ENCODE measurements at places on chromosomes 7 and 10.

GRCh38 chr10:70622981-70623844 is 20.7 kb upstream of the PRF1 start:
- DNase-seq: no peak

GRCh38 chr7:108627476-108628051 is 57.9 kb downstream of the DNAJB9 start:
- no peak for DNase-seq

- DNase-seq: peak; percentile 14
Measured at GRCh38 chr10:42952349-42952748, 124.5 kb upstream of the RET start.

- no peak for DNase-seq
Measured at GRCh38 chr7:134478707-134479106, 19.8 kb upstream of the AKR1B1 start.

DNA sequence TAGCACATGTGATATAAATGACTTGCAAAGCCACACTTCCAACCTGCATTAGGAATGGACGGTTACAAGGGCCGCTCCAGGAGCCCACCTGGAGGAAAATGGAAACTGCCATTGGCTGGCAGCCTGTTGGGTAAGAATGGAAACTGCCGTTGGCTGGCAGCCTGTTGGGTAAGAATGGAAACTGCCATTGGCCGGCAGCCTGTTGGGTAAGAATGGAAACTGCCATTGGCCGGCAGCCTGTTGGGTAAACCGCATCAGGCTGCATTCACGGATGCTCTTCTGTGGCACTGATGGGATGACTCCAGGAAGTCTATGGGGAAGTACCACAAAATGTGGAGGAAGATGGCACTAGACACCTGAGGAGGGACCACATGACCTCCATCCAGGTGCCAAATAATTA is 143.1 kb downstream of the DPP6 start:
- DNase-seq: no peak

DNA sequence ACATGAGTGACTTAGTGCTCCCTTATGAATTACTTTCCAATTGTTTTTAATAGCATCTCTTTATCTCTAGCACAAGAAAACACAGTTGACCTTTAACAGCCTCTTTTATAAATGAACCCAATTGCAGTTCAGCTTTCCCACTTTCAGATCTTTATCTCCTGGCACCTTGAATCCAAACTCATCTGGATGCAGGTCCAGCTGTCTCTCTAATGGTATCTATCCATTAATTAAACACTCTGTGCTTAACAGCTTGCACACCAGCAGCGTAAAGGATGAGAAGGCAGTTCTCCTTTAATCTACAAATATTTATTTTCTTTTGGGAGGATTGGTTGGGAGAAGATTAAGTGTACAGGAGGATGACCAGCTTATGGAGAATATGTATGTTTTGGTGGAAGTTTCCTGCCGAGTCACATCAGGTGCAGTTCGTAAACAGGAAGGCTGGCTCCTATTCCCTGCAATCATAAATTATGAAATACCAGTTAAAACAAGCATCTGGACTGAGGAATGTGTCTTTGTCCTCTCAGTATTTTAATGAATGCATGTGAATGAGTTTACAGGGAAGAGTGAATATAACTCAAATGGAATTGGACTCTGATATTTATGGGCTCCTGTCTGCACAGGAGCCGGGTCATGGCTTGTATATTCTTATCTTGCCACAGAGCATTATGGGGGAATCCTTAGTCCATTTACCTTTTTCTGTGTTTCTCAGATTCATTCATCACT is 232.7 kb downstream of the PHF14 start:
- DNase-seq: no peak

DNA sequence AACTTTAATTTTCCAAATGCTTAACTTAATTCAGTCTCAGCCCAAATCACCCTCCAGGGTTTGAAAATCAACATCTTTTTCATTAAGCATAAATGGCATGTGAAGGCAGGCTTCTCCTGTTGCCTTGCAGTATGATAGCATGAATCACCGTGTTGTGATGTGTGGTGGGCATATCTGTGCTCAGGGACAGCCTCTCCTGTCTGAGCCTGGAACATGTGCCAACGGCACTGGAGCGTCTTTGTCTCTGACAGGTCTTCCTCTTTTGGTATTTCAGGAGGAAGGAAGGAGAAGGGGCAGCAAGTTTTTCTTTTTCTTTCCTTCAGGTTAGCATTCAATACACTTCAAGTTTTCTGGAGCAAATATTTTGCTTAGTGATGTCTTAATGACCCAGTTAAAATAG is 57.6 kb downstream of the LRGUK start:
- no peak for DNase-seq

DNA sequence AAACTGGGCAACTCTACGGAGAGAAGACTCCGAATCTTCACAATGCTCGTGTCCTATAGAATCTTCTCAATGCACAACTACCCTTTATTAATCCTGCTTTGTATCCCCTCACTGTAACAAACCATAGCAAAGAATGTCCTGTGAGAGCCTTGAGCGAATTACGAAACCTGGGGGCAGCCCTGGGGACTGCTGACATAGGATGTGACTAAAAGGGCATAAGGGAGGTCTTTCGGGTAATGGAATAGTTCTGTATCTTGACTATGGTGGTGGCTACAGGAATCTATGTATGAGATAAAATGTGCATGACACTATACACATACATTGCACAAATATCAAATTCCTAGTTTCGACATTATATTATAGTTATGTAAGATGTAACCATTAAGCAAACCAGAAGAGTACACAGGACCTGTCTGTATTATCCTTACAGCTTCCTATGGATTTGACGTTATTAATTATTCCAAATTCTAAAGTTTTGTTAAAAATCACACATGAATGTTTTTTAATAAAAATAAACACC is 162.5 kb upstream of the KCTD7 start:
- DNase-seq: no peak

GRCh38 chr10:85922356-85923129 is 444.1 kb downstream of the GRID1 start:
- no peak for DNase-seq

- DNase-seq: peak; percentile 38
Measured at GRCh38 chr7:37354656-37355131, 94.0 kb downstream of the ELMO1 start.

GRCh38 chr7:150942591-150943452 is 35.3 kb downstream of the KCNH2 start:
- DNase-seq: no peak

DNA sequence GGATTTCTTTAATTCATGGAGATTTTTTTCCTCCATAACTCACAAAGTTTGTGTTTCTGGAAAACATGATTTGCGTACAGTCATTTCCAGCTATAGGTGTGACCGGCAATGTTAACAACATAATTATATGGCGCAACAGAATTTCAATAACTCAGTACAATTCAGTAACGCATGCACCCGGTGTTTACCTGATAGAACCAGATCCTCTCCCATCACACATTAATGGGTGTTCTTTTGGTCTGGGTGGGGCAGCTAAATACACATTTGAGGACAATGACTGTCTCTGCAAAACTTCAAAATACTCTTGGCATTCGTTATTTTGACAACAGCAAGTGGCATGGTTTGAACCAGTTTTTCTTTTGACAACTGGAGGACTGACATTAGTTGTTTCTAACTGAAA is 102.3 kb downstream of the KLF6 start:
- no peak for DNase-seq

- DNase-seq: no peak
Measured at GRCh38 chr10:58384544-58384998, 639 bp upstream of the TFAM start.

DNA sequence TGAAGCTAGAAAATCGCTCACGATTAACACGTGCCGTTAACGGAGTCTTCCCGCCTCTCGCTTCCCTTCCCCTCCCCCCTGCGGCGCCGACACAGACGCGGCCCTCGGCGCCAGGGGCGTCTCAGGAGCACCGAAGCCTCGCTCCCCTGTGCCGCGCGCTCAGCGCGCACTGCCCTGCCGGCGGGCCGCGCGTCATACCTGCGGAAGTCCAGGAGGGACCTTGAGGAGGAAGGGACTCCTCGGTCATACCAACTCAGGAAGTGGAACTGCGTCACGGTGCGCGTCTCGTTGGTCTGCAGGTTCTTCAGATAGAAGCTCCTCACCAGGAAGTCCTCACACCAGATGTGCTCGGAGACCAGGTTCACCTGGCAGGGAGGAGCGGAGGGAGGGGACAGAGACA is 239.6 kb downstream of the DNAJB6 start:
- DNase-seq: peak; percentile 44

- DNase-seq: no peak
Measured at GRCh38 chr10:125929618-125930017, 33.3 kb downstream of the FANK1 start.

DNA sequence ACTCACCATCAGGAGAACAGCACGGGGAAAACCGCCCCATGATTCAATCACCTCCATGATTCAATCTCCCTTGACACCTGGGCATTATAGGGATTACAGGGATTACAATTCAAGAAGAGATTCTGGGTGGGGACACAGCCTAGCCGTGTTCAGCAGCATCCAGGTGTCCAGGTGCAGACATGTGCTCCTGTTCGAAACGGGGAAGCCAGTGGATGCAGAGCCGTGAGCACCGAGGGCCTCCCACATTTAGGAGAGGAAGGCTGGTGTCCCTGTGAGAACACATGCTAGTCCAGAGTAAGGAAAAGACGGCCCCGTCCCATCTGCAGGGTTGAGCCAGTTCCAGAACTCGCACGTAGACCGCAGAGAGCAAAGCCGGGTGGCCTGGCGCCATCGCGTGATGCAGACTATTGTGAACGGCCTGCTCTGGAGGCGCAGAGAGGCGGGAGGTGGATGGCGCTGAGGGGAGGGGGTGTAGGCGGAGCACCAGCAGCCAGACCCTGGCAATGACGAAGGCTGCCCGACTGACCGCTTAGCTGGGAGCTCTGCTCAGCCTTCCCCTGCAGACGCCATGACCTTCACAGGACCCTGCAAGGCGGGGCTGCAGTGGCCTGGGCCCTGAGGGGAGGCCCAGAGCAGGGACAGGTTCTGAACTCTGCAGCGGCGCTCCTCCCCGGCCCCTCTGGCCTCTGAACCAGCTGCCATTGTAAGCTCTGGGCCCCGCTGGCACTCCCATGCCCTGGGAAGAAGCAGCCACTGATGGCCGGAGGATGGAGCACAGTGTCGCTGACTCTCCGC is 141.6 kb upstream of the TCERG1L start:
- no peak for DNase-seq

DNA sequence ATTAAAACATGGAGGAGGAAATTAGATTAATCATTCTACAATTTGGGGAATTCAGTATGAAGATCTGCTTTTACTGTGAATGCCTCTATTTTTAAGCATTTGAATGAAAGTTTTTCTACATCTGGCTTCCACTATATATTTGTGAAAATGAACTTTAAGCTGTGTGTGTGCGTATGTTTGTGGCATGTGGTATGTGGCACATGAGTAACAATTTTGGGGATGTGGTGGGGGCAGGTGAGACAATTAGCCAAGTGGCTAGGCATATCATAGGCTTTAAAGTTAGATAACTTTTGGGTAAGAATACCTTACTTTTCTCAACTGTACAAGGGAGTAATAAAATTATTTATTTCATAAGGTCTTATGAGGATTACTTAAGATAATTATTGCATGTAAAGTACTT is 81.5 kb downstream of the ZNF22 start:
- DNase-seq: no peak

DNA sequence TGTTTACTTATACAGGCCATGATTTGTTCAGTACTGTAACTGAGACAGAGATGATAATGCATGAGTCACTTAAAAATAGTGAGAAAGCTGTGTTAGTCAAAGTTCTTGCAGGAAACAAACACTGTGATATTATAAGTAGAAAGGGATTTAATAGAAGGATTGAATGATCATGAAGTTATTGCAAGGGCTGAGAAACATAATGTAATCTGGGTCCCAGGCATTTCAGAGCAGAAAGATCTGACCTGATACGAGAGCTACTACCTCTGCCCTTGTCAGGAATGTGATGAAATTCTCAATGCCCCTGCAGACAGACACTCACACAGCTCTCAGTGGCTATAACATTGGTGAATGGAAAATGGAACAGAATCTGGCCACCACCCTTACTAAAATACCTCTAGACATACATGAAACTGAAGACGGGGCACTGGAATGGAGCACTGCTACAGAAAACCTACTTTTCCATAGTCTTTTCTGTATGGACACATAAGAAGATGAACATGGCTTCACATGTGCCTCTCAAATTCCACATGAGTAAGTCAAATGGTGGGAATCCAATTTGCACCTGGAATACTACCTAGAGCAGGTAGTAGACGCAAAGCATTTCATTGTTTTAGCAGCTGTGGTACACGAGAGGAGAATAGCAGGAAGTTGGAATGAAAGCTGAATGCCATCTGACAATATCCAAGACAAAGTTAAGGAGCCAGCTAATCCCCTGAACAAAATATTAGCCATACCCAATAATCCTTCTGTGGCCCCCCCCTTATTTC is 19.1 kb upstream of the VWDE start:
- DNase-seq: no peak

DNA sequence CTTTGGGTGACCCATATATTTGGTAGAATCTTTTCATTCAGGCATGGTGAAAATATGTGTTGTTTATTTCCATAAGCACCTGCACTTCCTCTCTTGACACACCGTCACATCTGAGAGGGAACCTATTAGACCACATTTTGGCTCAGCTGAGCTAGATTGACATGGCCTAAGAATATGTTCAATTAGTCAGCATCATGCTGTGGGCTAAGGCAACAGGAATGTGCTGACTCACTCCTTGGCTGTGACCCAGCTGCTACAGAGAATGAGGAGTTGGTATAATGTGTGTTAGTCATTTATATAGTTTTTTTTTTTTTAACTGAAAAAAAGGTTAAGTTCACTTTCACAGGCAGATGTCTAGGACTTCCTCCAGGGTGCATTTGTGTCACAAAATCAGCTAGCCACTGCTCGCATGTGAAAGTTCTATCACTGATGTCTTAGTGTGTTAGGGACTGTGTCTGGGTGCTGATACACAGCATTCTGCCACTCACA is 180.6 kb downstream of the SEMA3E start:
- DNase-seq: no peak

DNA sequence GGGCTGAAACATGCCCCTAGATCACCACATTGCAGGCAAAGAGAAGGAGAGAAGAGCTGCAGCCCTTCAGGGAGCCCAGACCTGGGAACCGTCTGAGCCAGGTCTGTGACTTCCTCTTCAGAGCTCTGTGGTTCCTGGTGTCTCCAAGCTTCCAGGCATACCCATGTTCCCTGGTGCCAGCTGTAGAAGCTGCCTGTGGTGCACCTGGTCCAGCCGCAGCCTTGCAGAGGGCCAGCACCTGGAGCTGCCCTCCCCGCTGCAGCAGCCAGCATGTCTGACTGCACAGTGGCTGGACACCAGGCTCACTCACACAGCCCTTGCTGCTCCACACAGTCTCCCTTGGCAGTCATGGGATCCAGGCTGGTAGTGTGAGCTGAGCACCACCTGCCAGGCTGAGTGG is 33.6 kb downstream of the C7orf25 start:
- no peak for DNase-seq

DNA sequence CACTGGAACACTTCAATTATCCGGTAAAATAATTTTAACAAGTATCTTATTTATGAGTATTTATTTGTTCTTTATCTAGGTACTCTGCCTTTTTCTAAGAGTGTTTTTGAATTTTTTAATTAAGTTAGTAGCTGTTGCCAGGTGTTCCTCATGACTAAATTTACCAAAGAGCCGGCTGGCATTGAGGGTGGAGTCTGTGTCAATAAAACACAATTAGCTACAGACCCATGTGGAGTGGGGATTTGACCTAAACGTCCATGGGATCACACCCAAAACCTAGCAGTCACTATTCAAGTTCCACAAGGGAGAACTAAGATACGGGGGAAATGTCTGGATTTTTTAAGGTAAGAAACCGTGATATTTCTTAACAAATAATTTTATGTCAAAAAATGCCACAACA is 9.8 kb downstream of the SLC16A12 start:
- DNase-seq: no peak

All from activated CD8-positive, alpha-beta memory T cell treated with anti-CD3 and anti-CD28 coated beads, Interleukin-2, amount 50 U/mL, for 4 hours (primary cell).